ENCODE measurements at places on chromosomes 6 and 20.

- H3K27ac ChIP-seq = no peak overlapping the region
- no peak for DNase-seq
- no peaks in the 10 kb centered on the region for H3K36me3 ChIP-seq
- H3K4me1 ChIP-seq = no peaks in the 10 kb centered on the region
- no peaks in the 10 kb centered on the region for H3K27me3 ChIP-seq
Observed at GRCh38 chr6:52612336-52613054, 35.6 kb upstream of the TRAM2 start.

DNA sequence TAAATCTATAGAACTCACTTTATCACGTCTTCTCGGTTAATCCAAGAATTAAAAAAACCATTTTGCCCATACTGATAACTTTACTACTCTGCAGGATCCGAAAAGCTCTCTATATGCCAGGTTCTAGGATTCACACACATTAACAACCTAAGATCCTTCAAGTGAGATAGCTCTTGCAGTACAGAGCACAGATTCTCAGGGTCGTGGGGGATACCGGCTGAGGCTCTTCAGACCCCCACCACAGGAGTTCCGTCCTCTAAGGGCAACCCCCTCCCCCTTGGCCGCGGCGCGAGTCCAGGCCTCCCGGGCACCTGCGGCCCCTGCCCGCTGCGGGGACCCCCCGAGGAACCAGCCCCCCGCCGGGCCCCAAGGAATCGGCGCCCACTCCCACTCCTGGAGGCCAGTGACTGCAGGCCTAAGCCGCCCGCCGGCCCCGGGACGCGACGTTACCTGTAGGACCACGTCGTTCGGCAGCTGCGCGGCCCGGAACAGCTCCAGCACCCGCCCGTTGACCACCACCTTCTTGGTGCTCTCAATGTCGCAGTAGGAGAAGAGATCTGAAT, 892 bp downstream of the REPS1 start:
- H3K4me3 ChIP-seq = peak overlapping the region; percentile 81
- H3K27me3 ChIP-seq = no peaks in the 10 kb centered on the region
- no peaks in the 10 kb centered on the region for H3K36me3 ChIP-seq
- peak overlapping the region; percentile 93 for H3K27ac ChIP-seq
- no peak for DNase-seq
- H3K4me1 ChIP-seq = peaks cover 14% of the 10 kb centered on the region

DNA sequence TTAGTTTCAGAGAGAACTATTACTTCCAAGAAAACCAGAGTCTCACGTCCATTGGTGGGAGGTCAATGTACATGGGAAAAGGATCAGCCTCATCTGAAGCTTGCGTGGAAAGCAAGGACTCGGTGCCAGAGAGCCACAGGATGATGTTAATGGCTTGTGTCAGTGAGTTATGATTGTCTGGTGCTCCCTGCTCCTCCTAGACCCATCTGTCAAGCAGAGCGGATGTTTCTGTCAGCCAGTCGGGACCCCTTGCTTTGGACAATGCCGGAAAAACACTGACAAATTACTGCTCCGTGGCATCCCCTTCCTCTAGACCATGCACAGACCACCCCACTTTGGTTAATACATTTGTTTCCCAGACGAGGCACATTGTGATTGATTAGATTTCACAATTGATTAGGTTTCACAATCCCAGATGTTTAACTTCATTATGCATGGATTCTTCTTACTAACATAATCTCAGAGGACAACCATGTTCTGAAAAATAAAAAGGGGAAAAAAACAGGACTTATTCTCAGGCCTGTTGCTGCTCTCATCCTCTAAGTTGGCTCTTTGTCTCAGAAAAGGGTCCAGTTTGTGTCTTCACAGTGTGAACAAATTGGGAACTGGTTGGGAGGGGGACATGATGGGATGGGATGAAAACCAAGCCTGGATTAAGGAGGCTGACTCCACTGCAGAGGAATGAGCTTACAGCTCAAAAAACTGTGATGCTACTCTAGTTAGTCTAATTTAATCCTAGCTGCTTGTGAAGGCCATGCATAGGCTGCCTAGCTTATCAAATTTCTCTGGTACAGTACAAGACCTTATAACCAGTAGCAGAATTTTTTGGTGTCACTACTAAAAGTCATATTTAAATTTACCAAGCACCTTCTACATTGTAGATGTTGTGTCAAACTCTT, 51.9 kb downstream of the UNC5CL start:
- no peak overlapping the region for H3K27ac ChIP-seq
- no peak overlapping the region for H3K4me3 ChIP-seq
- DNase-seq = no peak
- no peaks in the 10 kb centered on the region for H3K4me1 ChIP-seq

DNA sequence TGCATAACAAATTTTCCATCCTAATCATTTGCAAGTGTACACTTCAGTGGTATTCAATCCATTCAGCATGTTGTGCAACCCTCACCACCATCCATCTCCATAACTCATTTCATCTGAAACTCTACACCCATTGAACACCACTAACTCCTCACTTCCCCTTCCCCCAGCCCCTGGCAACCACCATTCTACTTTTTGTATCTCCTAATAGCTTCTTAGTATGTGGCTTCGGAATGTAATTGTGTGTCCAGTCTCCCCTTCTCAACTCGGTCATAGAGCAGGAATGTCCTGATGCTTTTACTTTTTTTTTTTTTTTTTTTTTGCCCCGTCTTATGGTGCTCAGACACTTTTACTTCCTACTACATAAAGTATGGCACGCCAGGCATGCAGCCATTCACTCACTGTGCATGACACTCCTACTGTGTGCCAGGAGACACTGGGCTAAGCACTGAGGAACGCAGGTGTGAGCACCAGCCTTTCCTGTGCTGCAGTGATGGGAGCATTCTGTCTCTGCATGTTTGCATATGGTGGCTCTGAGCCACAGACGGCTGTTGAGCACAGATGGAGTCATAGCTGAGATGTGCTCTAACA, 15.3 kb downstream of the HCK start:
- H3K36me3 ChIP-seq = no peaks in the 10 kb centered on the region
- no peaks in the 10 kb centered on the region for H3K4me1 ChIP-seq
- DNase-seq = no peak
- no peak overlapping the region for H3K27ac ChIP-seq

DNA sequence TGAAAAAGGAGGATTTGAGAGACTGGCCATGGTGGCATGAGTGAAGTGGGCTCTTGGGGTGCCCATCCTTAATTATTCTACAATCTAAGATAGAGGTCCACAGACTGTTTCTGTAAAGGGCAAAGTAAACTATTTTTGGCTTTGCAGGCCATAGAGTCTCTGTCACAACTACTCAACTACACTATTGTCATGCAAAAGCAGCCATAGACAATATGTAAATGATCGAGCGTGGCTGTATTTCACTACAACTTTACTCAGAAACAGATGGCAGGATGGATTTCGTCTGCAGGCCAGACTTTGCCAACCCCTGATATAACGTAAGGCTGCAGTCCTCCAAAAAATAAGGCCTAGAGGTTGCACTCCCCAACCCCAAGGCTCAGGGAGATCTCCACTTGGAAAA, 58.2 kb upstream of the NAA20 start:
- H3K4me3 ChIP-seq = no peak overlapping the region
- peaks cover under 1% of the 10 kb centered on the region for H3K4me1 ChIP-seq
- no peak for DNase-seq
- H3K27ac ChIP-seq = no peak overlapping the region
- peaks cover 7% of the 10 kb centered on the region for H3K36me3 ChIP-seq
- H3K27me3 ChIP-seq = no peaks in the 10 kb centered on the region

DNA sequence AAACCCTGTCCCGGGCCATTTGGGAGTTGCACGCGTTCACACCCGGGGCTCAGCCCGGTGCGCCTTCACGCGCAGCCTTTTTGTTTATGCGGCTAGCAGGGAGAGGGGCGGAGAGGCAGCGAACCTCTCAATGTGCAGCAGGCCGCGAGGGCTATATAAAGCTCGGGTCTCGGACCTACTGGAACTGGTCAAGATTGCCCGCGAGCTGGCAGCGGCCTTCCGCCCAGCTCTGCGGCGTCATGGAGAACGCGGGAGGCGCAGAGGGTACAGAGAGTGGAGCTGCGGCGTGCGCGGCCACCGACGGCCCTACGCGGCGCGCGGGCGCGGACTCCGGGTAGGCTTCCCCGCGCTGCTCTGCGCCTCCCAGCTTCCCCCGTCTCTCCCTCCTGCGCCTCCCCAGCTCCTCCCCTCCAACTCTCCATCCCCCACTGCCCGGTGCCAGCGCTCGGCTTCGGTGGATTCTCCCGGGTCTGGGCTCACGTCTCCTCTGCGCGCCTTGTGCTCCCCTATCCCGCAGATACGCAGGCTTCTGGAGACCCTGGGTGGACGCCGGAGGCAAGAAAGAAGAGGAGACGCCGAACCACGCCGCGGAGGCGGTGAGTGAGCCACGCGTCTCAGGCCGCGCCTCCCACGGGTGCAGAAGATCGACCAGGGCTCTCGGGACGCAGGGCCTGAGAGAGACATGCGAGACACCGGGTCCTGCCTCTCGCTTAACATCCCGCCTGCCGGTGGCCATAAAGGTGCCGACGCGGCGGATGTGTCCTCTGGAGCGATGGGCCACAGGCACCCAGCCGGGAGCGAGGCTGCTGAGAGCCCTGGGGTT, at the start of gene RIPPLY2:
Gene RIPPLY2 (plus strand): TSS at position 183 of the 823 bp plus-strand sequence. CDS start 57 bp downstream, at position 240.
- H3K27ac ChIP-seq = no peak within 1 kb of the TSS
- H3K27me3 ChIP-seq = peaks cover 51% of the 10 kb centered on the region
- H3K4me3 ChIP-seq = peak within 1 kb of the TSS; percentile 60
- peak; percentile 48 for DNase-seq
- H3K36me3 ChIP-seq = no peaks in the 10 kb centered on the region
- peaks cover 7% of the 10 kb centered on the region for H3K4me1 ChIP-seq

DNA sequence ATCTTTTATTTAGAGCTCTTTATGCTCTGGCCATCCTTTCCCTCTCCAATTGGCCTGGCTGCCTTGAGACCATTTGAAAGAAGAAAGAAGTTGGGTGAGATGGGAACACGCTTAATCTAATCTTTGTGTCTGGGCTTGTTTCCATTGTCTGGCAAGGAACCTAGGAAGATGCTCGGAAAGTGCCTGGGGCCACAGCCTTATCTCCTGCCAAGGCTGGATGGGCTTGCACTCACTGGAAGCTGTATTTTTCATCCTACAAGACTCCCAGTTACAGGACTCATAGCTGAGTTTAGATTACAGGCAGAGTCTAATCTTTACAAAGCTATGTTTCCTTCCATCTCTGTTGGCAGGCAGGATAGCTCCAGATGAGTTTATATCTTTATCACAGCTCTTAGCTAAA, 33.1 kb upstream of the CDYL start:
- no peaks in the 10 kb centered on the region for H3K4me1 ChIP-seq
- no peaks in the 10 kb centered on the region for H3K36me3 ChIP-seq
- DNase-seq = no peak
- no peaks in the 10 kb centered on the region for H3K27me3 ChIP-seq
- H3K27ac ChIP-seq = no peak overlapping the region
- H3K4me3 ChIP-seq = no peak overlapping the region

DNA sequence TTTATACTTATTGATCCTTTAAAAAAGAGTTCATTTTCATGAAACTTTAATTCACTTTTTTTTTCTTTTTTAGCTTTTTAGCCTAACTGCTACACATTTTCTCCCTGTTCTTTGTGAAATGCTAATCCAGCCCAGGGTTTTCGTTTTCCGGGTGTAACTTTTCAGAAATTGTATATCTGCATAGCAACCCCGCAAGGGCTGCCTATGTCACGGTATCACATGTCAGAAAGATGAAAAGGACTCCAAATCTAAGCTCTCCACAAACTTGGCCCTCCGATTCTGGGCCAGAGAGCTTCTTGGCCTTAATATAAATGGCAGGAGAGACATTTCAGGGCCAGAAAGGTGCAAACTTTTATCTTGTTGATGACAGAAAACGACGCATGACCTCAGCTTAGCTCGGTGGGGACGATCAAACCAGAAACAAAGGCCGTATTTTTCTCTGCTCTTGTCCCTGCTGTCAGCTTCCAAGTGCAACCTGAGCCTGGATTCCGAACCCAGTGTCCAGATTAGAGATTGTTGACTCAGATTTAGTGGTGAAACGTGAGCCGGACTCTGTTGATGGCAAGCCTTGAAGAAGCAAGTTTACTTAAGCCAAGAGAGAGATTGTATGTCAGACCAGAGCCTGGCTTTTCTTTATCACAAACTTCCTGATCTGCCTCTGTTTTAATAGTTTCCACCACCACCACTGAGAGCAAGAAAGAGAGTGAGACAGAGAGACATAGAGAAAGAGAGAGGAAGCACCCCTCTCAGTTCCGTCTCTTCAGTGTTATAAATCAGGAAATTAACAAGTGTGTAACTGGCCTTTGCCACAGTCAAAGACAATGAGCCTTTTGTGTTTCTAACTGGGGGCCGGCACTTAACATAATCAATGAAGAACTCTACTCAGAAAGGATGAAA, 157.8 kb downstream of the SCML4 start:
- peaks cover 67% of the 10 kb centered on the region for H3K4me1 ChIP-seq
- H3K27ac ChIP-seq = peak overlapping the region; percentile 82
- no peaks in the 10 kb centered on the region for H3K27me3 ChIP-seq
- H3K36me3 ChIP-seq = no peaks in the 10 kb centered on the region

- peaks cover 13% of the 10 kb centered on the region for H3K36me3 ChIP-seq
- no peak overlapping the region for H3K27ac ChIP-seq
- H3K4me1 ChIP-seq = no peaks in the 10 kb centered on the region
Observed at GRCh38 chr6:143141442-143141841, 80.8 kb downstream of the AIG1 start.

DNA sequence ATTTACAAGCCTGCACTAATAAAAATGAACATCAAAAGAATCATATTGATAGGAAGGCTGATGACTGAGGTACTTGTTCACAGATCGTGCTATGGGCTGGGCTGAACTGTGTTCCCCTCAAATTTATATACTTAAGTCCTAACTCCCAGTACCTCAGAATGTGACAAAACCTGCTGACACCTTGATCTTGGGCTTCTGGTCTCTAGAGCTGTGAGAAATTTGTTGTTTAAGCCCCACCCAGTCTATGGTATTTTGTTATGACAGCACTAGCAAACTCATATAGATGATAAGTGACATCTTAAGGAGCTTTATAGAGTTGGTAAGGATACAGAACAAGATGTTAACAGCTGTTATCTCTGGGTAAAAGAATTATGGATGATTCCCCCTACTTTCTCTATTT, 13.8 kb downstream of the UBE2V1 start:
- peaks cover 3% of the 10 kb centered on the region for H3K36me3 ChIP-seq
- no peak for DNase-seq
- peaks cover 69% of the 10 kb centered on the region for H3K4me1 ChIP-seq
- peak overlapping the region; percentile 58 for H3K27ac ChIP-seq
- H3K27me3 ChIP-seq = no peaks in the 10 kb centered on the region
